ENCODE measurements at places on chromosomes 6 and 20.

DNA sequence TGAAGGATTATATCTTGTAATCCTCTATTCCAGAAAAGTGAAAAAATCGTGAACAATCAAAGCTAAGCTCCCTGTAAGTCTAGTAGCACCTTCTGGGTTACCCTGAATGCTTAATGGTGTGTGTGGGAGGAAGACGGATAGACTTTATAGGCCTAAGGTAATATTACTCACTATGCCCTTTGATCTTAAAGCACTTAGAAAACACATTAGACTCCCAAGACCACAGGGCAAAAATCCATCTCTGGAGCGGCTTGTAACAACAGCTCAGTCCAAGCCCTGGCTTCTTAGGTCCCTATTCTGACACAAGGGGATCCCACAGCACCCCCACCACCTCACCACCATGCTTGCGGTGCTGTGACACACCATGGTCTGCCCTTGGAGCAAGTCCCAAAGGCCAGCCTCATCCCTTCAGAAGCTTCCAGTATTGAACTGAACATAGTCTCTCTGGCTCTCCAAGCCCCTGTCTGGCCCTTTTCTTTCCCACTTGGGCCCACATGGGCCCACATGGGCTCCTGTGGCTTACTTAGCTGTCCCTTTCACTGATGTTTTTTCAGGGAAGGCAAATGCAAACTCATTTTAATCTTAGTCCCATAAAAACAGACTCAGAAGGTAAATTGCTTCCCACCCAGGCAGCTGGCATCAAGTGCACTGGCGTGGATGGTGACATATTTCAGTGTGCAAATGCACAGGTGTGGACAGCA is 28.3 kb downstream of the C6orf132 start:
- no peak for DNase-seq

DNA sequence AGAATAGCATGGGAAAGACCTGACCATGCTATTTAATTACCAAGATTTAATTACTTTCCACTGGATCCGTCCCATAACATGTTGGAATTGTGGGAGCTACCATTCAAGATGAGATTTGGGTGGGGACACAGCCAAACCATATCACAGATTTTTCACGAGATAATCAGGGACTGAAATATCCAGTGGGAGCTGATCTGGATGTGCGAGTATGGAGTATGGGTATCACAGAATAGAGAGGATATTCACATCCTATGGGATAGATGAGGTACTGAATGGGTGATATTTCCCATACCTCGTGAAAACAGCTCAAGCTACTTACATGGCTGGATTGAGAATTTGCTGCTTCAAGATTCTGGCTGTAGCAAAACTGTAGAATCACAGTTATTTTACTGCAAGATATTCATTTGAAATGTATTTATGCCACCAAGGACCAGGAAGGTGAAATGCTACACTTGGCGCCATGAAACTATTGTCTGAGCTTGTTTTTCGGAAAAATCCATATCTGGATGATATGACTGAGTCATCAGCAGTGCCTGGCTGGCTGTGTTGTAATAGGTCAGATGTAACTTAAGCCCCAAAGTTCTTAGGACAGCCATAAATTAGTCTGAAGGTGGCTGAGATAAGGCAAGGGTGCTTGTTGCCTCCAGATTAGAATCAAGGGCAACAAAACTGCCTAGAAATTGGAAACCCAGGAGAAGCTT is 29.8 kb downstream of the KCNS1 start:
- DNase-seq, result no peak

- no peak for DNase-seq
Observed at GRCh38 chr20:9163251-9163650, 94.4 kb downstream of the PLCB4 start.

DNA sequence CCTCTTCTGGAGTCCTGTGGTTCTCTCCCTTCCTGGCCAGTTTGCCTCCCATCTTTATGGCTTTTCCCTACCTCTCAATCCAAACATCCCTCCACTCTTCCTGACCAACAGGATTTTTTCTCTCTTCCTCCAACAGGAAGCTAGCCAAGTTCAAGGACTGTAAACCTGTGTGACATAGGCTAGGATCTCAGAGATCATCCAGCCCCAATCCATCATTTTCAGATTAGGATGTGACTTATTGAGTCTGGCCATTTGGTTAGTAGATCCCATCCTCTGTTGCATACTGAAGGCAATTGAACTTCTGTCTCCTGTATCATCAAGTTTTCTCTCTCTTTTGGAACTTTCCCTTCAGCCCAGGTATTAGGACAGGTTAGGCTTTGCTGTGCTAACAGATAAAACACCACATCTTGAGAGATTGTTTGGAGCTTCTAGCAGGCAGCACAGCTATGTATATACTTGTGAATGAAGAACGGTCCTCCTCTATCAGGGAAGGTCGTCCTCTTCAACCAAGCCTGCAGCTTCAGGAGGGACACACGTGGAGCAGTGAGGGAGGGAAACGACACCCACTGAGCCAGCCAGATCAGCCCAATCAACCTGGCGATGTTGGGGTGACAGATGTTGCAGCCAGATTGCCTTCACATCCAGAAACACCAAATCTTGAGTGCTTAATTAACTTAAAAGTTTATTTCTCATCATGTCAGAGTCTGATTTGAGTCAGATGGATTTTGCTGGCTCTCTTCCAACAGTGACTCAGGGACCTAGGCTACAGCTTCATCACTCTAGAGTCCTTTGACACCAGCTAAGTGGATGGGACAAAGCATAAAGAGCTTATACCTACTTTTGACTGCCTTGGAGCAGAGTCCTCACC is 106.8 kb downstream of the GJA10 start:
- no peak for DNase-seq

GRCh38 chr20:45088247-45088646 is 12.7 kb downstream of the KCNS1 start:
- no peak for DNase-seq

- DNase-seq, result no peak
Observed at GRCh38 chr6:35053701-35054100, 87.4 kb downstream of the TCP11 start.

DNA sequence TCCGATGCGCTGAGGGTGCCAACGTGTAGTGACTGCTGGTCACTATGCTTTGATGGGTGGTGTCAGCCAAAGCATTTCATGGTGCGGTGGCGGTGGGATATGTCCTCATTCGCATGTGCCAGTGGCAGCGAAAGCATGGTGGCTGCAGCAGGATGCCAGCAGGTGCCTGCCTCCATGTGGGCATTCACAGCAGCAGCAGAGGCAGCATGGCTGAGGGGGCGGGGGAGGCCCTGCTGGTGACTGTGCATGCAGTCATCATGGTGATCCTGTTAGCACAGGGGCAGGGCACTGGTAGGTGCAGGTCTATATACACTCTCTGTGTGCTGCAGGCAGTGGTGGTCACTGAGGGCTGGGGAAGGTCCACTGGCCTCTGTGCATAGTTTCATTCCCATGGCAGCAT is 22.0 kb downstream of the FIG4 start:
- no peak for DNase-seq

DNA sequence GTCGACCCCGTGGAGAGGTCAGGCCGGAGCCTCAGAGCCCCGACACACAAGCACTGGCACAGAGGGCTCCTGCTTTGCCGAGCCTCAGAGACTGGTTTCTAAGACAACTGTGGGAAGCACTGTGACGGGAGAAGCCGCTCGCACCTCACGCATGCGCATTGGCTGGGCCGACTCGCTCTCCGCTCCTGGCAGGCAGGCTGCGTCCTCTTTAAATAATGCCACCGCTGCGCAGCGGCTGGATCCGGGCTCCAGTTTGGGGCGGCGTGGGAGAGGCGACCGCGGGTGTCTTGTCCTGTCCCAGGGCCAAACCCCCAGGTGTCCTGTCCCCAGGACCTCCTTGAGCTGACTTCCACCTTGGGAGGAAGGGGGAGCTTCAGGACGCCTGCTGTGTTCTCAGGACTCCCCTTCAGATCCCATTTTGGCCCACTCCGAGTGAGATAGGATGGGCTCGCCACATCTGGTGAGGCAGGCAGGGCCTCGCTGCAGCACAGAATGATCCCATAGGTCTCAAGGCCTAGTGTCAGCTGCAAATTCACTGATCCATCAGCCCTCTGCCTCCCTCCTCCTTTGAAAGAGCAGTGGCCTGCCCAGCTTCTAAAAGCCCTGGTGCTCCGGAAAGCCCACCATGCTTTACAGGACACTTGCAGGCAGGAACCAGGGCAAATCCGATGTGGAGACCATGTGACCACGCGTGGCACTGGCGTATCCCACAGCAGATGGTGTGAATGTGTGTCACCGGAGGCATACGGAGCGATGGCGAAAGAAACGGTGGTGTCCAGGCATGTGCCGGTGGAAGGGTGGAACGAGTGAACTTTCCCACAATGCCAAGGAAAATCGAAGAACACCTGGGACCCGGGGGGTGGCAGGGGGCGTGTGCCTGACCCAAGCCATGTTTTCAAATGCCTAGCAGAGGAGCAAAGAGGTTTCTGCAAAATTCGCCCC is 169.3 kb upstream of the ZNF337 start:
- DNase-seq, result peak; percentile 64

DNA sequence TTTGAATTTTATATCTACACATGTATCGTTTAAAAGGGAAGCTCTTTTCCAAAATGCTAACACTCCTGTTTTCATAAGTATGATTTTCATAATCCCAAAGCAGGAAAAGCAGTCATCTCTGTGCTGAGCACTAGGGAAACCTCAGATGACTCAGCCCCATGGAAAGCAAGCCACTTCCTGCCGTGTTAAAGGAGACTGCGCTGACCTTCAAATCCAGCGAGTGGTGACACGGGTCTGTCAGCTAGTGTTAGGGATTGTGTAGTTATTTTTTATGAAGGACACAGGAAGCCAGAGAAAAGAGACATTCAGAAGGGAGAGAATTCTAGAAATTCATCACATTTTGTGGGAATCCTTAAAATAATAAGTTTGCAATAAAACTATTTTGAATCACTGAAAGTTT is 57.0 kb upstream of the CD93 start:
- DNase-seq, result no peak

- no peak for DNase-seq
Observed at GRCh38 chr6:74834967-74835366, 370.9 kb downstream of the COL12A1 start.

DNA sequence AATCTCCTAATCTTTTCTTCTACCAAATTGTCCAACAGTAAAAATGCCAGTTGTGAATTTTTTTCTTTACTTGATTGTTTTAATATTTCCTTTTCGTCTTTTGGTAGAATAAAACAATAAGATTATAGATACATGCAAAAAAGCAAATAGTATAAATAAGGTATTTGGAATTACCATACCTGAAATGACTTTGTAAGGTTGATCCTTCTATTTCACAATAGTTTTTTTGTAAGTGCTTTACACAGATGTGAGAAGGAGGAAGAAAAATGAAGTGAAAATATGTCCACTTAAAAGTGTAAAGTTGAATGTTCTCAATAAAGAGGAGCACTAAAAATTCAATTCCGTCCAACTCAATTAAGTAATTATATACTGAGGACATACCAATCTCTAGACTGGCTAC is 457.6 kb downstream of the UTRN start:
- no peak for DNase-seq

GRCh38 chr6:21230536-21230935 is 363.0 kb upstream of the SOX4 start:
- no peak for DNase-seq

DNA sequence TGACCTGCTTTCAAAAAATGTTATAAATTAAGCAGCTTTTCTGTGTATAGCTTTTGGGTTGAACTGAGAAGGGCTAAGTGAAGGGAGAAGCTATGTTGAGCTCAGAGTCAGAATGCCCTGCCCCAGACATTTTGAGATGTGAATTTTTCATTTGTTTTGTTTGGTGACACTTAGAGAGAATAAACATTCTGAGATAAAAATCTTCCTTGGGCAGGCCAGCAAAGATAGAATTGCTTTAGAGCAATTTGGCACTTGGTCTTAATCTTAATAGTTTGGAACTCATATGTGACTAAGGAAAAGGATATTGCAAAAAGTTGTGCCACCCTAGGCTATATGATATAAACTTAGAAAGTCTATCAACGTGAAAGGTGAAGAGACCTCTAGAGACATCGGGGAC is 30.2 kb downstream of the MYB start:
- DNase-seq, result no peak

- DNase-seq, result no peak
Observed at GRCh38 chr6:45420909-45421708, 43.4 kb upstream of the SUPT3H start.

DNA sequence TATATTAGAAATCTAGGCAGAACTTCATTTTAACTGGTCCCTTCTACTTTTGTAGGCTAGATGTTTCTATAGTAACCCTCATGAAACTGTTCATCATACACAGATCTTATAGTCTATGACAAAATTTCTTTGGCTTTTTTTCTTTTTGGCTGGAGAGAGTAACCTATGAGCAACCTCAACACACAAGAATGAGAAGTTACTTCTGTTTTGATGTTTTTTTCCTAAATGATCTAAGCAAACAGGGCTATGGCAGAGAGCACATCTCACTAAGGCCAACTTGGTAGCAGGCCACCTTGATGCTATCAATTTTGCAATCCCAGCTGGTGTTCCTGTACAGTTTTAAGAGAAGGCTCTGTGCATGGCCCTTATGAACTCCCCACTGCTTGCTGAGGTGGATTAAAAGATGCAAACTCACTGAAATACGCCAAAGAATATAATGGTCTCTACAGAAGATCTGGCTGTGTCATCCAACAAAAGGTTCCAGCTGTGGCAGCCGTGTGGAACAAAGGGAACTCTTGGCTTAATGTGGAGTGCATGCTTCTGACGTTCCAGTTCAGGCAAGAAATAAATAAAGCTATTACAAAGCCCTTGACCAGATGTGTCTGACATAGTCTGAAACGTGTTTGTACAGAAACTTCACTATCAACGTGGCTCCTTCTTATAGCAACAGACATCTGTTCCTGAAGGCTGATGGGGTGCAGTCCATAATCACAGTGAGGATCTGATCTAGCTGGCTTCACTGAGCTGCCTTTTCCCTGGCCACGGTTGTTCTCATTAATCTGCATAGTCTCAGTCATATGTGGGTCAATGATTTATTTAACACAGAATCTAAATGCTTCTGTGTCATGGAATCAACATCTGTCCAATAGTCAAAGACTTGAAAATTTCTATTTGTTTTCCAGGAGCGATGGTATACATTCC is 481.1 kb downstream of the BMP2 start:
- DNase-seq, result no peak

- no peak for DNase-seq
Observed at GRCh38 chr6:6246544-6246943, 73.9 kb downstream of the F13A1 start.
